Foreskin keratinocyte (primary cell): ENCODE measurements at places on chromosomes 16 and 17.

DNA sequence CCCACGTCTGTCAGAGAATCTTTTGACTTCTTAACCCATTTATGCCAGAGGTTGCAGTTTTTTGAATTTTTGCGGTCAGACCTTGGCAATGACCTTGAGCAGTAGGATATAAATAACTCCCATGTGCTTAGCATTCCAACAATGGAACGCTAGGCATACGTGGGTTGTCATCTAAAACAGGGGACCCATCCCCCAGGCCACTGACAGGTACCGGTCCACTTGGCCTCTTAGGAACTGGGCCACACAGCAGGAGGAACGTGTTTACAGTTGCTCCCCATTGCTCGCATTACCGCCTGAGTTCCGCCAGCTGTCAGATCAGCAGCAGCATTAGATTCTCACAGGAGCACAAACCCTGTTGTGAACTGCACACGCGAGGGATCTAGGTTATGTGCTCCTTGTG lies 76.8 kb upstream of the LGALS9 start:
- no peak for DNase-seq

DNA sequence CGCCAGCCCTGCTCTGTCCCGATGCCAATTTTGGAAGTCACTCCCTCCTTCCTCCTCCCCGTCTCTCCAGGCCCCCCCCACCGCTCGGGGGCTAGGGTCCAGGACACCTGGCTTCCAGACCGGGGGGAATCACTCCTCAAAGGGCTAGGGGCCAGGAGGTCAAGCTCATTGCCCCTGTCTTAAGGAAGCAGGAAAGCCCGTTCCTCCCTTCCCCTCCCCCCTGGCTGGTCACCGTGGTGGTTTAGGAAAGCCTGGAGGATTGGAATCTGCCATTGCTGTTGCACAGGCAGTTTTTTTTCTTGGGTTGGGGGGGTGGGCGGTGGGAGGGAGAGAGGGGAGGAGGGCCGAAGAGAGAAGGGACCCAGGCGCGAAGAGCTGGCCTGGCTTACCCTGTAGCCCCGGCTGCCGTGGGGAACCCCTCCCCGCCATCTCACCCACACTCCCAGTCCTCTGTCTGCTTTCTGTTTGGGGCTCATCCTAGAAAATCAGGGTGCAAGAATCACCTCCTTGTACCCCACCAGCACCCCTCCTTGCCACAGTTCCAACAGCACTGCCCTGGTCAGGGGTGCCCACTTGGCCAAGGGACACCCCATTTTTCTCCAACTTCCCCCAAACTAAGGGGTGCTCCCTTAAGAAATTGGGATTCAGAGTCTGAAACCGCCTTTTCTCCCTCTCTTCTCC lies 2.9 kb upstream of the BCL6B start:
- no peak for DNase-seq

- DNase-seq, result no peak
Observed at GRCh38 chr16:55506708-55507107, 2.2 kb upstream of the LPCAT2 start.

- no peak for DNase-seq
Observed at GRCh38 chr16:19240494-19240893, 45.0 kb upstream of the CLEC19A start.
